ENCODE measurements at places on chromosomes 4 and X. TPM values are rescaled to one million over a fixed set of nuclear protein-coding genes. Genes with fewer than 3 reads are reported as not detected.

DNA sequence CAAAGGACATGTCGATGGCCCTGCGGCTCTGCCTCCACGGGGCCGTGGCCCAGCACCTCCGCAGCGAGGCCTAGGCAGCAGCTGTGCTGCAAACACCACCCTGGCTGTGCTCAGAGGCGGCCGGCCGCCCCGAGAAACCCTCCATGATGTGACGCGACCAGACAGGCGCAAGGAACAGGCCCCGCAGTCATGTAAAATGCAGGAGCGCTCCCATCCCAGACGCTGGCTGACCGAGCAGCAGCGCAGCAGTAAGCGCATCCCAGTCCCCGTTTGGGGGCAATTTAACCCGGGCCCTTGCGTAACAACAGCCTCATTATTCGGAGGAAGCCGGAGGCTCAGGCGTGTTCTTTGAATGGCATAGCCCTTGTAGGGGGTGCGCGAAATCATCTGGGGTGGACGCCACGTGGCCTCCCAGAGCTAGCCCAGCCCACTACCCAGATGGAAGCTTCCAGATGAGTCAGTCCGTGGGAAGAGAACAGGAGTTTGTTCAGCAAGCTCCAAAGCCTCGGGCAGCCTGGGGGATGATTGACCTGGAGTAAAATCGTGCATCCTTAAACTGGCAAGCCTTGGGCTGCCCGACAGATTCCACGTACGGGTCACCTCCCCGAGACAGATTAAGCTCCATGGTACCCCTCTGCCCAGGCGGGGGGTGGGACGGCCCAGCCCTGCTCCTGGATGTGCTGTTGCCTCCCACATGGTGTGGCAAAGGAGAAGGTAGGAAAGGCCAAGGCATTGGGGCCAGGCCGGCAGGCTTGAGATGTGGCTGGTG lies 124.0 kb downstream of the HMX1 start:
- 0 out of 2 replicates have a peak, but pooled peaks cover 2% of the 10 kb centered on the region for H3K27me3 ChIP-seq
- no peak overlapping the region for H3K27ac ChIP-seq
- no peaks in the 10 kb centered on the region for H3K4me1 ChIP-seq
- no peaks in the 10 kb centered on the region for H3K36me3 ChIP-seq
- no peak overlapping the region for H3K4me3 ChIP-seq
- DNase-seq = no peak

The HELT gene
- total RNA-seq = not detected

DNA sequence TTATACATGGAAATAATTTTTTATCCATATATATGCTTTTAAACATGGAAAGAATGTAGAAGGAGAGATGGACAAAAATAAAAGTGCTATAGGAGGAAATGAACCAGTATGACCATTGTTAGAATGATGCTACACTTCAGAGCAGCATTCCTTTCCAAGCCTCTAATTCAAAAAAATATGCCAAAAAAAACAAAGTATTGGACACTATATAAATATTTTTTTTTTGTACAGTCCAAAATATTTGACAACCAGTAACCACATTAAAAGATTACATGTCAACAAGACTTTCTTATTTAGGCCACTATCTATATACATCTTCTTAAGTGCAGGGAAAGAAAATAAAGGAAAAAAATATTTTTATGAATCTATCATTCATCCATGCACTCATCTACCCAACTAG lies 198.6 kb downstream of the LRBA start:
- H3K36me3 ChIP-seq = peaks cover 3% of the 10 kb centered on the region
- no peak overlapping the region for H3K27ac ChIP-seq
- no peaks in the 10 kb centered on the region for H3K4me1 ChIP-seq
- no peaks in the 10 kb centered on the region for H3K27me3 ChIP-seq
- no peak overlapping the region for H3K4me3 ChIP-seq

DNA sequence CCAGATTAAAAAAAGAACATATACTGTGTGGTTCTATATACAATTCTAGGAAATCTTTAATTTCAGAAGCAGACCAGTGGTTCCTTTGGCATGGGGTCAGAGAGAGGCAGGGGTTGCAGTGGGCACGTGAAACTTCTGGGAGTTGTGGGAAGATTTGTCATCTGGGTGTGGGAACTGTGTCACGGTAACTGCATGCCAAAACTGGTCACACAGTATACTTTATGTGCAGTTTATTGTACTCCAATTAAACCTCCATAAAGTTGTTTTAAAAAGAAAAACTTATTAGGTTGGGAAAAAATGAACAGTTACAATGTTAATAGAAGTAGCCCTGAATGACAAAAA lies 26.7 kb upstream of the STS start:
- no peak overlapping the region for H3K4me3 ChIP-seq
- DNase-seq = no peak
- H3K27ac ChIP-seq = no peak overlapping the region
- peaks cover 2% of the 10 kb centered on the region for H3K4me1 ChIP-seq
